ENCODE measurements at places on chromosomes 1 and 21. TPM values are rescaled to one million over a fixed set of nuclear protein-coding genes. Genes with fewer than 3 reads are reported as not detected.
A peak's percentile ranks its signal among the peaks of the same experiment; 100 is the strongest.

DNA sequence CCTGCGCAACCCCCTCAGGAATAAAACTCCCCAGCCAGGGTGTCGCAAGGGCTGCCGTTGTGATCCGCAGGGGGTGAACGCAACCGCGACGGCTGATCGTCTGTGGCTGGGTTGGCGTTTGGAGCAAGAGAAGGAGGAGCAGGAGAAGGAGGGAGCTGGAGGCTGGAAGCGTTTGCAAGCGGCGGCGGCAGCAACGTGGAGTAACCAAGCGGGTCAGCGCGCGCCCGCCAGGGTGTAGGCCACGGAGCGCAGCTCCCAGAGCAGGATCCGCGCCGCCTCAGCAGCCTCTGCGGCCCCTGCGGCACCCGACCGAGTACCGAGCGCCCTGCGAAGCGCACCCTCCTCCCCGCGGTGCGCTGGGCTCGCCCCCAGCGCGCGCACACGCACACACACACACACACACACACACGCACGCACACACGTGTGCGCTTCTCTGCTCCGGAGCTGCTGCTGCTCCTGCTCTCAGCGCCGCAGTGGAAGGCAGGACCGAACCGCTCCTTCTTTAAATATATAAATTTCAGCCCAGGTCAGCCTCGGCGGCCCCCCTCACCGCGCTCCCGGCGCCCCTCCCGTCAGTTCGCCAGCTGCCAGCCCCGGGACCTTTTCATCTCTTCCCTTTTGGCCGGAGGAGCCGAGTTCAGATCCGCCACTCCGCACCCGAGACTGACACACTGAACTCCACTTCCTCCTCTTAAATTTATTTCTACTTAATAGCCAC lies 696 bp downstream of the TGFB2 start:
- DNase-seq: peak; percentile 18
- H3K27me3 ChIP-seq: peaks cover 65% of the 10 kb centered on the region
- H3K36me3 ChIP-seq: no peaks in the 10 kb centered on the region
- no peak overlapping the region for H3K27ac ChIP-seq
- peaks cover 35% of the 10 kb centered on the region for H3K4me1 ChIP-seq

DNA sequence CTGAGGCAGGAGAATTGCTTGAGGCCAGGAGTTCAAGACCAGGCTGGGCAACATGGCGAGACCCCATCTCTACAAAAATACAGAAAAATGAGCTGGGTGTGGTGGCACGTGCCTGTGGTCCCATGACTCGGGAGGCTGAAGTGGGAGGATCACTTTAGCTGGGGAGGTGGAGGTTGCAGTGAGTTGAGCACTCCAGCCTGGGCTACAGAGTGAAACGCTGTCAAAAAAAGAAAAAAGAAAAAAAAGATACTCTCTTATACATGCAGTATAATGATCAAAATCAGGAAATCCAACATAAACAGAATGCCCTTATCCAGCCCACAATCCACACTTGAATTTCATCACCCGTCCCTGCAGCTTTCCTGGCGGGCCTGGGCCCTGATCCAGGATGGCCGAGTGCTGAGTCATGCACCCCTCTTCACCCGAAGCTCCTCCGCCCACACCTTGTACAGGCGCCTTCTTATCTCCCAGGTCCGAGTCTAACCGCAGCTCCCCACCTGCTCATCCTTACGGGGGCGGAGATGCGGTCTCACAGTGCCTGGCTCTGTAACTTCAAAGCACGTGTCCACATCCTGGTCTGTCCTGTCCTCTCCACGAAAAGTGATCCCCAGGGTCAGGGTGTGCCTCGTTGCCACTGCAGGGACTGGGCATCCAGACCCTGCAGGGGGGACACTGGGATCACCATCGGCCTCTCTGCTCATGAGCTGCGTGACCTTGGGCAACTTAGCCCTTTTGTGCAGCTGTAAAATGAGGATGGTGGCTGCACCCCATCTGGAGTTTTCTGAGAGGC lies 120.2 kb upstream of the SLC45A1 start:
- peaks cover 31% of the 10 kb centered on the region for H3K4me1 ChIP-seq
- no peaks in the 10 kb centered on the region for H3K36me3 ChIP-seq
- no peak overlapping the region for H3K4me3 ChIP-seq

- no peaks in the 10 kb centered on the region for H3K27me3 ChIP-seq
- H3K4me3 ChIP-seq: no peak overlapping the region
- H3K27ac ChIP-seq: no peak overlapping the region
- no peak for DNase-seq
- no peaks in the 10 kb centered on the region for H3K36me3 ChIP-seq
Observed at GRCh38 chr1:89990976-89991831, 3.7 kb upstream of the ZNF326 start.

GRCh38 chr1:38724160-38725131 lies 135.1 kb downstream of the RRAGC start:
- no peaks in the 10 kb centered on the region for H3K36me3 ChIP-seq
- DNase-seq: no peak
- H3K27ac ChIP-seq: no peak overlapping the region
- H3K4me1 ChIP-seq: no peaks in the 10 kb centered on the region
- no peak overlapping the region for H3K4me3 ChIP-seq

DNA sequence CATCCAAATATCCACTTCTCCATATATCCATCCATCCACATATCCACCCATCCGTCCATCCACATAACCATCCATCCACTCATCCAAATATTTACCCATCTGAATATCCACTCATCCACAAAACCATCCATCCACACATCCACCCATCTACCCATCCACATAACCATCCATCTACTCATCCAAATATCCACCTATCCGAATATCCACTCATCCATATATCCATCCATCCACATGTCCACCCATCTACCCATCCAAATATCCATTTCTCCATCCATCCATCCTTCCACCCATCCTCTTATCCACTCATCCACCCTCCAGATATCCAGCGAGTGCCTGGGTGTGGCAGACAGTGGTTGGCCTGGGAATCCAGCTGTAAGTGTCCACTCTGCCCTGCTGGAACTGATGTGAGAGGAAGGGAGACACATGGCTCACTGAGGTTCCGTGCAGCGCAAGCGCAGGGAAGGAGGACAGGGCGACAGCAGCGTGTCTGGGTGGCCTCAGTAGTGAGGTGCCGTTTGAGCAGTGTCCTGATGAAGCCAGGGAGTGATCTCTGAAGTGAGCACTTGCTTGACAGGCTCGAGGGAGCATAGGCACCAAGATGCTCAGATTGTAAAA lies 27.1 kb downstream of the SLC45A1 start:
- no peak for DNase-seq
- no peaks in the 10 kb centered on the region for H3K36me3 ChIP-seq
- H3K4me1 ChIP-seq: no peaks in the 10 kb centered on the region
- no peak overlapping the region for H3K4me3 ChIP-seq

DNA sequence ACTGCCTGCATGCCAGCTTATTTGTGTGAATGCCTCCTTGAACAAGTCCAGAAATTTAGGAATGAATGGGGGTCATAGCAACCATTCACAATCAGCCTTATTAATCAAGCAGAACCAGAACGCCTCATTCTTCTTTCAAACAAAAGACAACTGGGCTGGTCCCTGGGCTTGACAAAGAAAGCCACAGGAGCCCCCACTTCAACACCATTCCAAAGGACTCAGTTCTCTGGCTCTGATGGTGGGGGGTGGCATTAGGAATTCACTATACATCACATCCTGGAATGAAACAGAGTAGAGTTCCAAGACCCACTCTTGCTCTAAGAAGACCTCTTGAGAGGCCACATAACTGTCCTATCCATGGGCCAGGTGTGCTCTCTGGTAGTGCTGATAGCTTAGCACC lies 186.6 kb upstream of the ST6GALNAC5 start:
- H3K4me1 ChIP-seq: no peaks in the 10 kb centered on the region
- H3K27ac ChIP-seq: no peak overlapping the region
- H3K27me3 ChIP-seq: no peaks in the 10 kb centered on the region
- H3K36me3 ChIP-seq: no peaks in the 10 kb centered on the region
- no peak overlapping the region for H3K4me3 ChIP-seq
- no peak for DNase-seq

- no peaks in the 10 kb centered on the region for H3K36me3 ChIP-seq
- no peak overlapping the region for H3K4me3 ChIP-seq
Observed at GRCh38 chr1:91787919-91788318, 98.0 kb downstream of the TGFBR3 start.

- H3K27ac ChIP-seq: no peak overlapping the region
- no peaks in the 10 kb centered on the region for H3K4me1 ChIP-seq
- H3K4me3 ChIP-seq: no peak overlapping the region
- H3K27me3 ChIP-seq: no peaks in the 10 kb centered on the region
- no peaks in the 10 kb centered on the region for H3K36me3 ChIP-seq
- no peak for DNase-seq
Observed at GRCh38 chr1:57908147-57908890, 484.5 kb upstream of the DAB1 start.

- H3K4me3 ChIP-seq: no peak overlapping the region
- no peaks in the 10 kb centered on the region for H3K36me3 ChIP-seq
- no peaks in the 10 kb centered on the region for H3K27me3 ChIP-seq
- H3K4me1 ChIP-seq: no peaks in the 10 kb centered on the region
Observed at GRCh38 chr1:160951443-160952128, 3.0 kb downstream of the ITLN2 start.

GRCh38 chr1:78334952-78335351 lies 155.8 kb upstream of the PTGFR start:
- H3K27me3 ChIP-seq: no peaks in the 10 kb centered on the region
- no peak overlapping the region for H3K4me3 ChIP-seq
- no peak for DNase-seq
- H3K27ac ChIP-seq: no peak overlapping the region
- no peaks in the 10 kb centered on the region for H3K4me1 ChIP-seq

- no peak overlapping the region for H3K27ac ChIP-seq
- no peaks in the 10 kb centered on the region for H3K36me3 ChIP-seq
- no peaks in the 10 kb centered on the region for H3K27me3 ChIP-seq
- no peaks in the 10 kb centered on the region for H3K4me1 ChIP-seq
- no peak overlapping the region for H3K4me3 ChIP-seq
Observed at GRCh38 chr1:193602705-193603104, 416.3 kb upstream of the B3GALT2 start.

CELA2B gene
- not detected for polyA plus RNA-seq

CACNA1E gene
- polyA plus RNA-seq: not detected

GABRD gene
- not detected for polyA plus RNA-seq

OR2L8 gene
- not detected for polyA plus RNA-seq

SLC5A9 gene
- 0.42 TPM for polyA plus RNA-seq

UMODL1 gene
- not detected for polyA plus RNA-seq

MYCBP gene
- 92.3 TPM for polyA plus RNA-seq

All from CD14-positive monocyte (primary cell).